ENCODE measurements at places on chromosomes 13 and 19.

DNA sequence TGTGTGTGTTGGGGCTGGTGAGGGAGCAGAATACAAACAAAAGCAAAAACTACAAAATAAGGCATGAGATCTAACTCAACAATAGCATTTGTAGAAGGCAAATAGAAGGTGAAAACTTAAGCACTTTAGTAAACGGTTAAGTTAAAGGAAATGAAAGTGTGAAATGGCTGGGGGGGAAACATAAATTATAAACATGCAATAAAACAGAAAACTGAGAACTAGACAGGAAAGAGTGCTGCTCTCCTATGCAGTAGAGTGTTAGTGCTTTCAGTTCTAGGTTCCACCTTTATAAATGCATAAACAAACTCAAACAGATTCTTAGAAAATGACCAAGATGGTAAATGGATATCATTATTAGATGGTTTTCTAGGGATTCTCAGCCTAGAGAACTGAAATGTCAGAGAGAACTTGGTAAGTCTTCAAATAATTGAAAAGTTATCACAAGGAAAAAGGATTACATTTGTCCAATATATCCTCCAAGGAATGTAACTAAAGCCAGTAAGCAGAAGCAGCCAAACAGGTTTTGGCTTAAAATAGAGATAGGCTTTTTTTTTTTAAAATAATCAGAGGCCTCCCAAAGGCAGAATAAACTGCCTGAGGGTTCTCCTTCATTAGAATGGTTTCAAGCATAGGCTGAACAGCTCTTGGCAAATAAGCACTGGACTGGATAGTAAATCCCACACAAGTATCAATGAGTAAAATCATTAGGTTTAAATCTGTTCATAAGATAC, 23.3 kb downstream of the RBM26 start:
- no peak for ATAC-seq

DNA sequence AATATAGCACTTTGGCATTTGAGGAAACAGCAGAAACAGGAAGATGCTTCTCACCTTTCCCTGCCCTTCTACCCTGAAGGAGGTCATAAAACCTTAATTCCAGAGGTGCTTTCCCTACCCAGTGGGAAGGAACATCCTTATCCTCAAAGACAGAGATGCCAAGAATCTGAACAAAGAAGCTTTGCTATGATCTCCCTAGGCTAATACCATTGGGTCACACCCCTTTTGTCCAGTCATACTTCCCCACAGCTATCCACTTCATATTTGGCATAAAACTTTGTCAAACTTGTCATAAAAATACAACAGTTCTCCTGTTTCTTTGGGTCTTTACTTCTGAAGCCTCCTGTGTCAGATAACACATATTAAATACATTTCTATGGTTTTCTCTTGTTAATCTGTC, 21.7 kb upstream of the RXFP2 start:
- ATAC-seq = no peak

DNA sequence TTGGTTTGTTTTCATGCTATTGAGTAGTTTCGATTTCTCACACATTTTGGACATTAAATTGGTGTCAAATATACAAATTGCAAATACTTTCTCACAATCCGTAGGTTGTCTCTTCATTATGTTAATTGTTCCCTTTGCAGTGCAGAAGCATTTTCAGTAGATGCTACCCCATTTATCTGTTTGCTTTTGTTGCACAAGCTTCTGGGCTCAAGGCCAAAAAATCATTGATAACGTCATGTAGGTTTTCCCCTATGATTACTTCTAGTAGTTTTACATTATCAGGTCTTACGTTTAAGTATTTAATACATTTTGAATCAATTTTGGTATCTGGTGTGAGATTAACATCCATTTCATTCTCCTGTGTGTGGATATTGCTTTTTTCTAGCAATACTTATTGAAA, 14.0 kb upstream of the ZNF347 start:
- no peak for ATAC-seq

GRCh38 chr13:46612267-46612666, 59.3 kb downstream of the LRCH1 start:
- ATAC-seq = no peak

DNA sequence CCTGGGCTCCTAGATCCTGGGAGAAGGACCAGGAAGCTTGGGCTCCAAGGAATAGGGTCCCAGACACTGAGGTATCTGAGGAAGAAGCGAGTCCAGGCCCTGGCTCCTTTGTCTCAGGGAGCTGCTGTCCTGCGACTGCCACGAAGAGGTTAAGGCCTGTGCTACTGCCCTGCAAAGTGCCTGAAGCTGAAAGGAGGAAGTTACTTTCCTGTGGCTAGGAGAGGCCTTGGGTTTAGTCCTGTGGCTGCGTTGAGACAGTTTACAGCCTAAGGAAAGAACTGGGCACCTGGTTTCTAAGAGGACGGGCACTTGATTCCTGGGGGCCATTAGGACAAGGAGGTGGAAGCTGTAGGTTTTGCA, 2.8 kb downstream of the MYADM start:
- no peak for ATAC-seq

DNA sequence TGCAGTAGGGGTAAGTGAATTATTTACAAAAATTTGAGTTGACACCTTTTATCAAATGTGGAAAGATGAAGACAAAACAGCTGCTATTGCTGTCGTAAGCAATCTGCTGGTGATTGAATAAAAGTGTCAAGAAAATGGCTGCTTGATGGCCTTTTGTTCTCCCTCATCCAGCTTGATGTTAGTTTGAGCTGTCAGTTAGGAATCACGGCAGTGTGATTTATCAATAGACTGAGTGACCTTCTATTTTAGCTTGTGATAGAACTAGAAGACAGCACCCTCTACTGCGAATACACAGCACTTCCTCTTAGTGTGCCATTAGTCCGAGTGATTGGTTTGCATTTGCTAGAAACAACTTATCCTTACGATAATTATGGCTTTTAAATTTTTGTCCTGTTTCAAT, 76.3 kb downstream of the MZT1 start:
- ATAC-seq = peak; percentile 44

GRCh38 chr13:93473441-93474270, 247.0 kb downstream of the GPC6 start:
- ATAC-seq = no peak

DNA sequence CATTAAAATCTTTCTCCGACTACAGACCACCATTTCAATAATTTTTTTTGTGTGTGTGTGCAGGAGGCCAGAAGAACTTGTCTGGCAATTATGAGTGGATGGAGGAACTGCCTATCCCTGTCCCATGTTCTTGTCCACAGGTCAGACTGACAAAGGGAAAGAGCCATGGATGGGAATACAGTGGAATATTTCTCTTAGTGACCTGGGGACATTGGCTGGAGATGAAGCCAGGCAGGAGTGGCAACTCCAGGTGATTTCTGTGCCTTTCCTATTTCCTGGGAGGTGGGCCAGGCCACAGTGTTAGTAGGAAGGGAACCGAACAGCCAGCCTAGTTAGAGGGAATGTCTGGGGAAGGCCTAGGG, 3.7 kb downstream of the PSG9 start:
- ATAC-seq = peak; percentile 21

DNA sequence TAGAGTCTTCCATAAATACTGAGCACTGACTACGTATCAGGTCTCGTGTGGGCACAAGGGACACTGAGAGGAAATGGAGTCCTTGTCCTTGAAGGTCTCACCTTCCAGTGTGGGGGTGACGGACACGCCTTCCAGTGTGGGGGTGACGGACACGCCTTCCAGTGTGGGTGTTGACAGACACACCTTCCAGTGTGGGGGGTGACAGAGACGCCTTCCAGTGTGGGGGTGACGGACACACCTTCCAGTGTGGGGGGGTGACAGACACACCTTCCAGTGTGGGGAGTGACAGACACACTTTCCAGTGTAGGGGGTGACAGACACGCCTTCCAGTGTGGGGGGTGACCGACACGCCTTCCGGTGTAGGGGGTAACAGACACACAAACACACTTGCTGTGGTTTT, 14.3 kb upstream of the EDDM13 start:
- no peak for ATAC-seq

DNA sequence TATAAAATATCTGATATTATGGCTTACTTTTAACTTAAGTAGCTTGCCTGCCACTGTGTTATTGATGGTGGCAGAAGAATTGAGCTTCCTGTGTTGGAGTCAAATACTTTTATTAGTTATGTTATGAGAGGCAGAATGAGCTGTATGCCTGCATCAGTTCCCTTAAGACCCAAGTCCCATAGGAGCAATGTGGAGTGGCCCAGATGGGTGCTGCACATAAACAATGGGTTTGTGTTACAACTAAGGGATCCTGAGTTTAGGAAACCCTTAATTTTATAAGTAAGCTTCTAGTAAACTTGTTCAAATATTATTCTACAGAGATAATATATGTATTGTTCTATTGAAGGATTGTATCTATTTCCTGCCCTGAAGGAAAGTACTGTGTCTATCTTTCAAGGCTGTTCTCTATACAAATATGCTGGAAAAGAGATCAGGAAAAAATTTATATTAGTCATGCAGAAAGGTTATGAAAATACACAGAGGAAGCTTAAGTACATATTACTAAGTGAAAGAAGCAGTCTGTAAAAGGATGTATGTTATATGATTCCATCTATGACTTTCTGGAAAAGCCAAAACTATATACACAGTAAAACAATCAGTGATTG, 2018.0 kb upstream of the PCDH20 start:
- no peak for ATAC-seq

DNA sequence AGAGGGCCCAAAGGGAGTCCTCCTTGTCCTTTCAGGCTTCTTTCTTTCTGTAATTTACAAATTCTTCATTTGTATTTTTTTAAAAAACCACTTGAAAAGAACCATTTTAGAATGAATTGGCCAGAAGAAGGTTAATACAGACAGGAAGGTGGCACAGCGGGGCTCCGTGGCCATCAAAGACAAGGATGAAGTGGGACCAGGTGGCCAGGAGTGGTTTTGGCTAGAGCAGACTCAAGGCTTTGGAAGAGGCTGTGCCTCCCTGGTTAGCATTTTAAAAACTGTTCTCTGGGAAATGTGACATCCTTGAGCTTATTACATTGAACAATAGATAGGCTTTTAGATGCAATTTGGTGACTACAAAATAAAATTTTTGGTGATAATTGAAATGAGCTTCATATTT, 48.4 kb downstream of the ATP8A2 start:
- ATAC-seq = no peak

DNA sequence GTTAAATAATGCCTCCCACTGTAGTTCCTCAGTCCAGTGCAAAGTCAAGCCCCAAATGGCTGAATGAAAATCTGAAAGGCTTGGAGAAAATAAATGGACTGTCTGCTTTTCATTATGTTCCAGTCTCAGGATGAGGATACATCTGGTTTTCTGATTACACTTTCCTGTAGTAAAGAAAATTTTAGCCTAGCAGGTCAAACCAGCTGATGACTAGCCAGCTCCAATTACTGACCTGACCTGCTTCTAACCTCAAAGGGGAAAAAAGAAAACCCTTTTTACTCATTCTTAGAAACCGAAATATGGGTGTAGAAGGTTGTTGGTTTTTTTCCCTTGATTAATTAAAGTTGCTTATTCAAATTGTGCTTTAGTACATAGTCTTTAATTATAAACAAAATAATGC, 418.4 kb downstream of the EFNB2 start:
- ATAC-seq = peak; percentile 87

GRCh38 chr13:73365252-73365651, 306.4 kb downstream of the KLF5 start:
- ATAC-seq = no peak

GRCh38 chr19:11191273-11191755, 6.0 kb downstream of the KANK2 start:
- ATAC-seq = peak; percentile 66

DNA sequence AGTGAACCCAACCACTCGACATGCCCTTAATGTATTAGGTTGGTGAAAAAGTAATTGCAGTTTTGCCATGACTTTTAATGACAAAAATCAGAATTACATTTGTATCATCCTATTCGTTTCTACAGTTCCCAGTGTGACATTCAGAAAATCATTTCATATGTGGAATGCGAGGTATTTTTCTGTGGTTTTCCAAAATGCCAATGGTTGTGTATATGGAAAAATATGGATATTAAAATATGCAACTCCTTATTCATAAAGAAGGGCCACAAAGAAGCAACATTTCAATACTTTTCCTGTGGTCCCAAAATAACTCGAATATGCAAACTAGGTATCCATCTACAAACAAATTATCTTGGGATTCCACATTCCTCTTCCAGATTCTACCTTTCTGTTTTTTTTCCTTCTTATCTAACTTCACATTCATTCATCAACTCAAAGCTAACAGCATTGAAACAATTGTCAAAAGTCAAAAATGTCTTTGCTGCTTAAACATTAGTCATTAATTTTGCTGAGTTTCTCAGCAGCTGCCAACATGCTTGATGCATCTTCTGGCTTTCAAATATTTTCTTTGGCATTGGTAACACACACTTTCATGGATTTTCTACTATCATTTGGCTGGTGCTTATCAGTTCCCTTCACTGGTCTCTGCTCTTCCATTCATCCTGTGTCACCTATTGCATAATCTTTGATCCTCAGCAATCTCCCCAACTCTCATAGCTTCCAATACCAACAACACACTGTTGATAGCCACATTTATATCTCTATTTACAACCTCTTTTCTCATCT, 1445.4 kb downstream of the EFNB2 start:
- no peak for ATAC-seq

- ATAC-seq = no peak
These were observed 476.5 kb downstream of the MYO16 start for GRCh38 chr13:109105899-109106298.

DNA sequence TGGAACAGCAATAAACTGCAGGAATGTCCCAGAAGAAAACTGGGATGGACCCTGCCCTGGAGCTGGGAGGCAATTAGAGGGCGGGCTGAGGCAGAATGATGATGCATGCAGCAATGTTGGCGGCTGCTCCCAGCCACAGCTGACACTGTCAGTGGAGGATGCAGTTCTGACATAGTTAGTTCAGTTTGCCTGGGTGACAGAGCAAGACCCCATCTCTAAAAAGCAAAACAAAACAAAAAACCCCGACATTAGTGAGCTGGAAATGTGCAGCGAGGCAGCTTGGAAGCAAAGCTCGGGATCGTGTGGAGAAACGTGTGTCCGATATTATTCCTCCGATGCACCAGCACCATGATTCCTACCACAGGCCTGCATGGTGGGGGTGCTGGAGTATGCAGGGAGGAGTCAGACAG, 110.1 kb upstream of the UQCRFS1 start:
- no peak for ATAC-seq

GRCh38 chr19:10874024-10874423, 2.7 kb downstream of the CARM1 start:
- no peak for ATAC-seq

All from SK-N-SH treated with all-trans-retinoic acid at 6 μM for 48 hours (cell line).